ENCODE measurements at places on chromosomes 1 and 21.
A peak's percentile ranks its signal among the peaks of the same experiment; 100 is the strongest.

GRCh38 chr1:9520411-9520810 is 18.9 kb upstream of the SLC25A33 start:
- DNase-seq, result no peak

GRCh38 chr1:202861420-202862132 is 27.4 kb downstream of the RABIF start:
- peak; percentile 87 for DNase-seq

GRCh38 chr1:83102630-83103071 is 896.3 kb downstream of the TTLL7 start:
- no peak for DNase-seq

GRCh38 chr1:180211860-180212229 is 18.2 kb upstream of the LHX4 start:
- no peak for DNase-seq

DNA sequence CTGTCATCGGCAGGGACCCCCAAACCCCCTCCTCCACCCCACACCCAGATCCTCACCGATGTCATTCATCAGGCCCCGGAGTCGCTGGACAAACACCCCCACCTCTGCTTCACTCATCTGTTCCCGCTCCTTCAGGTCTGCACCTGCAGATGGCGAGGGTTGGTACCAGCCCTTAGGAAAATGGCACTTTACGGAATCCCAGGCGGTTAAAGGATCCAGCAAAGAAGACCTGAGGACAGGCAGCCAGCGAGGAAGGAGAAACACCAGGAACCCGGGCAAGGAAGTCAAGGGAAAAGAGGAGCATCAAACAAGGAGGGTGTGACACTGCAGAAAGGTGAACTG is 13.8 kb downstream of the ECHDC2 start:
- DNase-seq, result no peak

DNA sequence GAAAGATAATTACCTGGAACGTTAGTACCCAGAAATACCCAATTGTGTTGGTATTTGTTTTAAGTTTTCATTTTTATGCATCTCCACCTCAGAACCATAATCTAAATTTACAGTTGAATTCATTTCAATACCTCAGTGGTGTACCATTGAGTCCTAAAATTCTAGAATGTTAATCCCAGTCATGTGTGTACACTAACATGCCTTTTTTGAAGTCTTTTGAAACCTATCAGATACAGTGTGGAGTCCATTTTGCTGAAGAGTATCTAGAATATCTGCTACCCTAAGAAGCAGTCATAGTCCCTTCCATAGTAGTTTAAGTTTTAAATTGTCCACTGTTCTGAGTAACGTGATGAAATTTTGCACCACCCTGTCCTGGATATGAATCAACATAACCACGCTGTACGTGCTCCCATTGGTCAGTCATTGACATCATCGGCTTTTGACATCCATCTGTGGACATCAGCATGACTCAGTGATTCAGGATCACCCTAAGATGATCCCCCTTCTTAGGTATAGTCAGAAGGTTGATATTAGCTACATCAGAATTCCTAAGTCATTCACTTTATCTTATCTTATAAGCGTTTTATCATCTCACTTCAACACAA is 7.5 kb upstream of the ASH1L start:
- no peak for DNase-seq

GRCh38 chr1:8394456-8395321 is 76.8 kb downstream of the SLC45A1 start:
- no peak for DNase-seq

GRCh38 chr1:157975228-157975950 is 18.1 kb upstream of the KIRREL1 start:
- DNase-seq, result no peak

DNA sequence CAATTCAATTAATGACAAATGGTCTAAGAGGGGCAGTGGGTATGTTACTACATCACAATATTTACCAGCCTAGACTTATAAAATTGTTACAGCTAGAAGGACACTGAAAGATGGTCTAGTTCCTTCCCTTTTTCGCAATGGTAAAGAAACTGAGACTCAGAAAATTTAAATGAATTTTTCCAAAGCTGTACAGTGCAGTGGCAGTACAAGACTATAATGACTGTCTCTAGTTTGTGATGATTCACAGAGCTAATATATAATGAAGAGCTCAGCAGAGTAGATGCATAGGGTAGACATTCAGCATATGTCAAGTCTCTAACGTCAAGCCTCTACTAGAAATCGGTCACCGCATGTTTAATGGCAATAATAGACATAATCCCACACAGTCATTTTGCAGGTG is 4.6 kb downstream of the PLPP3 start:
- no peak for DNase-seq

GRCh38 chr1:36645867-36646266 is 163.2 kb upstream of the CSF3R start:
- no peak for DNase-seq

DNA sequence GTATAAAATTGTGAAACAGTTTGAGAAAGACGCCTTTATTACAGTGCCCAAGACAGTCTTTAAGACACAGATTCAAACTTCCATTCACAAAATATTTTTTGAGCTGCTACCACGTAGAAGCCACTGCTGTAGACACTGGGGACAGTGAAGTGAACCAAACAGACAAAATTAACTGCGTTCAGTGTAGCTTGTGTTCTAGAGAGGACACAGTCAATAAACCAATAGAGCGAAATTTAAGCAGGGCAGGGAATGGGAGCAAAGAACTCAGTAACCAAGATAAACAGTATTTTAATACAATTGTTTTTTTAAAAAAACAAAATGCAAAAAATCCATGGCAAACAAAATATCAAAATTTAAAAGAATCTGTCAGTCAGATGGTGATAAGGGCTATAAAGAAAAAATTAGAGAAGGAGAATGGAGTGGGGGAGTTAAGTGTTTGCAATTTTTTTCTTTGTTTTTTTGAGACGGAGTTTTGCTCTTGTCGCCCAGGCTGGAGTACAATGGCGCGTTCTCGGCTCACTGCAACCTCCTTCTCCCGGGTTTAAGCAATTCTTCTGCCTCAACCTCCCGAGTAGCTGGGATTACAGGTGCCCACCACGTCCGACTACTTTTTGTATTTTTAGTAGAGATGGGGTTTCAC is 719 bp upstream of the PARS2 start:
- DNase-seq, result no peak

GRCh38 chr1:62131093-62131725 is 63.4 kb upstream of the L1TD1 start:
- peak; percentile 65 for DNase-seq
